Skeletal muscle cell (primary cell): ENCODE measurements at places on chromosomes 11 and 22.

DNA sequence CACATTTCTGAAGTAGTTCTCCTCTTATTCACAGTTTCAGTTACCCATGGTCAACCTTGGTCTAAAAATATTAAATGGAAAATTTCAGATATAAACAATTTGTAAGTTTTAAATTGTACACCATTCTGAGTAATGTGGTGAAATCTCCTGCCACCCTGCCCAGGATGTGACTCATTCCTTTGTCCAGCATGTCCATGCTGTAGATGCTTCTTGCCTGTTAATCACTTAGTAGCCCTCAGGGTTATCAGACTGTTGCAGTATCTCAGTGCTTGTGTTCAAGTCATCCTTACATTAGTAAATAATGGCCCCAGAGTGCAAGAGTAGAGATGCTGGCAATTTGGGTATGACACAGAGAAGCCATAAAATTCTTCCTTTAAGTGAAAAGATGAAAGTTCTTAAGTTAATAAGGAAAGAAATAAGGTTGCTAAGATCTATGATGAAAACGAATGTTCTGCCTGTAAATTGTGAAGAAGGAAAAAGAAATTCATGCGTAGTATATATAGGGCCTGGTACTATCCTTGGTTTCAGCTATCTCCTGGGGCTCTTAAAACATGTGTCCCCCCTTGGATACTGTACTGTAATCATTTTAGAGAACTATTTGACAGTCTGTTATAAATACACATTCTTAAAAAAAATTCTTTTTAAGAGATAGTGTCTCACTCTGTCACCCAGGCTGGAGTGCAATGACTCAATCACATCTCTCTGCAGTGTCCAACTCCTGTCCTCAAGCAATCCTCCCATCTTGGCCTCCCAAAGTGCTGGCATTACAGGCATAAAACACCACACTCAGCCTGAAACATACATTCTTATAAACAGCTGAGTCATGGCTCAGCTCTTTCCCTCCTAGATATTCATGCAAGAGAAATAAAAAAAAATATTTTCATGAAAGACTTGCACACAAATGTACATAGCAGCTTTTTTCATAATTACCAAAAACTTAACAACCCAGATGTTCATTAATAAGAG is 31.3 kb downstream of the MTNR1B start:
- peak; percentile 40 for DNase-seq

DNA sequence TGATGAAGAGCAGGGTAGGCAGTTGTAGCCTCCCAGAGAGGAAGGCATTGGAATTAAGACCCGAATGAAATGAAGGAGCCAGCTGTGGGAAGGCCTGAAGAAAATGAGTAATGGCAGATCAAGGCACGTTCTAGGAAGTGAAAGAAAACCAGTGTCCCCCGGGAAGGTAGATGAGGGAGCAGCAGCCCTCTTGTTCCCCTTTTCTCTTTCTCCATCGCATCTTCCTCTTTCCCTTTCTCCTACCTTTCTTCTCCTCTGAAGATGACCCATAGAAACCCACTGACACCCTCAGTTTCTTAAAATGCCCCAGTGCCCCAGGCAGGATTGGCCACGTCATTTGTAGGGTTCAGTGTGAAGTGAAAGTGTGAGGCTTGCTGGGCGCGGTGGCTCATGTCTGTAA is 172.6 kb upstream of the SEZ6L start:
- DNase-seq = no peak

- no peak for DNase-seq
These were observed 11.6 kb downstream of the CD81 start for GRCh38 chr11:2388431-2389376.

- DNase-seq = no peak
These were observed 169.7 kb downstream of the NAV2 start for GRCh38 chr11:19882356-19882755.

GRCh38 chr11:57231539-57232253 is 5.4 kb downstream of the APLNR start:
- DNase-seq = no peak

GRCh38 chr11:124079631-124080326 is 35.5 kb upstream of the VWA5A start:
- no peak for DNase-seq

GRCh38 chr11:62333768-62334167 is 3.5 kb upstream of the ASRGL1 start:
- DNase-seq = no peak

GRCh38 chr11:127242676-127243075 is 242.1 kb upstream of the KIRREL3 start:
- no peak for DNase-seq

GRCh38 chr22:47837703-47838102 is 1075.3 kb downstream of the TBC1D22A start:
- no peak for DNase-seq

- DNase-seq = no peak
These were observed 251.7 kb upstream of the B3GAT1 start for GRCh38 chr11:134663506-134664313.

GRCh38 chr11:8691601-8692000 is 9.0 kb downstream of the RPL27A start:
- DNase-seq = no peak
